ENCODE measurements at places on chromosomes 7 and 10.

GRCh38 chr7:132261327-132262159 is 314.7 kb downstream of the PLXNA4 start:
- no peak overlapping the region for H3K4me3 ChIP-seq
- no peaks in the 10 kb centered on the region for H3K4me1 ChIP-seq
- no peak overlapping the region for H3K27ac ChIP-seq
- no peak for DNase-seq
- H3K27me3 ChIP-seq, result no peaks in the 10 kb centered on the region

DNA sequence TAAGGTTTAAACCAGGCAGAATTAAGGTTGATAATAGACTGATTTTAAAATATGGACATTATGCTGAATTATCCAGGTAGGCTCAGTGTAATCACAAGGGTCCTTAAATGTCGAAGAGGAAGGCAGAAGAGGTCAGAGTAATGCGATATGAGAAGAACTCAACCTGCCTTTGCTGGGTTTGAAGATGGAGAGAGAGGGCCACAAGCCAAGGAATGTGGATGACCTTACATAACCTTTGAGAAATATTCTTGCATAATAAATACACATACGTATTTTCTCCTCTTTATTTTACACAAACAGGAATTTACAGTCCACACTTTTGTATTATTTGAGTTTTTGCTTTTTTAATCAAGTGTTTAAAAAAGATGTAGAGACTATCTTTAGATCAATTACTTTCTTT is 88.5 kb downstream of the ST7 start:
- peaks cover 32% of the 10 kb centered on the region for H3K4me1 ChIP-seq
- peak overlapping the region; percentile 29 for H3K27ac ChIP-seq
- DNase-seq, result no peak
- no peak overlapping the region for H3K4me3 ChIP-seq
- H3K36me3 ChIP-seq, result no peaks in the 10 kb centered on the region

DNA sequence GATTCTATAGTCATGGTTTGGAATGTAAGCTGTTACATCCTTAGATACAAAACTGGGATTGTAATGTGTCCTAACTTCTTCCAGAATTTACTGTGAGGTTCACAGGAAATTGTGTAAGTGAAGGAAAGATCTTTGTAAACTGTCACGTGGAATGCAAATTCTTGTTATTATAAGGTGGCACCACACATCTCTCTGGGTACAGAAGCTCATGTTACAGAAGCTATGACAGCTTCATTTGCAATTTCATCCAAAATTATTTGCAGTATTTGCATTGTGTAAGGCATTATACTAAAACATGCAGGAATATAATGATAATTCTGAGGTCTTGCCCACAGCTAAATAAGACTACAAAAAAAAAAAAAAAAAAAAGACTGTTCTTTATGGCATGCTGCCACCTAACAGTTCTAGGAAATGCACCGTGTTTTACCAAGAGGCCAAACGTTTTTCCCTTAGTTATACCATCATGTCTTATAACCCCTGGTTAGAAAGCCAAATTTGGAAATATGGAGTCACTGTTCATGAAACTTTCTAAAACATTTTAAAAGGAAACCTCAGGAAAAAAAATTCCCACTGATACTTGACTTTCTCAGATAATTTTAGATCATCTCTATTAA is 17.6 kb downstream of the MINDY3 start:
- H3K4me1 ChIP-seq, result peaks cover 11% of the 10 kb centered on the region
- DNase-seq, result peak; percentile 43
- H3K4me3 ChIP-seq, result no peak overlapping the region
- 0 out of 2 replicates have a peak, but pooled peaks cover 4% of the 10 kb centered on the region for H3K36me3 ChIP-seq

DNA sequence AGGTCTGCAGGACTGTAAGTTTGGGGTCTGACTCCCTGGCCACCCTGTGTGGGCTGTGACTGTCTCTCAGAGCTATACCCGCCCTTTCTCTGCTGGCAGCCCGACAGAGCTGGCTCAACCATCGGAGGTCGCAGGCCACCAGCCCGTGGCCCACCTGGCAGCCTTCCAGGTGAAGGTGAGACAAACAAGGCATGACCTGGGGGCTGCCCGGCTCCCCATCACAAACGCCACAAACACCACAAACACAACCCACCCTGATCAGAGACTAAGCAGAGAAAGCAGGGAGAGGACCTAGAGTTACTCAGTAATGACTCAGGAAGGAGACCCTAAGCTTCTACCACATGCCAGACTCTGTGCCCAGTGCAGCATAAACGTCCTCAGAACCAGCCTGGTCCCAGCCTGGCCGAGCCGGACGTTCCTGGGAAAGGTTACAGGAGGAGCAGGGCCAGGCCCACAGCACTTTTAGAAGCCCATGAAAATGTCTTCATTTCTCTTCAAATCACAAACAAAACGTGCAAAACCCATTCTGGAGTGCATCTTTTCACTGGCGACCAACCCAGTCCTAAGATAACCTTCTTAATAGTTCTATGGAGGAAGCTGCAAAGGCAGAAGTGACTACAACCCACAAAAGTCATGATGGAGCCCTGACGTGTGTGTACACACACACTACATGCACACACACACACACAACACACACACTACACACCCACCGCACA is 66.8 kb downstream of the MKI67 start:
- H3K27me3 ChIP-seq, result no peaks in the 10 kb centered on the region
- no peaks in the 10 kb centered on the region for H3K36me3 ChIP-seq
- DNase-seq, result no peak
- no peak overlapping the region for H3K4me3 ChIP-seq
- no peak overlapping the region for H3K27ac ChIP-seq

- DNase-seq, result no peak
- no peak overlapping the region for H3K4me3 ChIP-seq
- no peak overlapping the region for H3K27ac ChIP-seq
- no peaks in the 10 kb centered on the region for H3K27me3 ChIP-seq
These were observed 184.6 kb downstream of the KCNMA1 start for GRCh38 chr10:77452952-77453564.

DNA sequence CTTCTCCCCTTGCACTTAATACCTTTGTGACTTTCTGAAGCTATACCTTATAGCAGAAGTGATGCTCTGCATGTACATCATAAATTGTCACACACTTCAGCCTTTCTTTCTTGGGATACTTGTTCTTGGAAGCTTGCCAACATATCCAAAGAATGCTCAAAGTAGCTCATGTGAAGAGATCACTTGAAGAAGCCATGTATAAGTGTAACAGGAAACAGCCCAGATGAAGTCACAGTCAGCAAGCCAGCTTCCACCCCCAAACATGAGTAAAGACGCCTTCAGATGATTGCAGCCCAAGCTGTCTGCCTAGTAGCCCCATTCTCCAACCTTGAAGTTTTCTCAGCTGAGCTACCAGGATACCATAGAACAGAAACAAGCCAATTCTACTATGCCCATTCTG is 50.9 kb downstream of the DGKB start:
- H3K4me3 ChIP-seq, result no peak overlapping the region
- H3K4me1 ChIP-seq, result no peaks in the 10 kb centered on the region
- peak; percentile 19 for DNase-seq
- no peak overlapping the region for H3K27ac ChIP-seq
- no peaks in the 10 kb centered on the region for H3K36me3 ChIP-seq
- H3K27me3 ChIP-seq, result no peaks in the 10 kb centered on the region

GRCh38 chr10:100041306-100042002 is 31.7 kb upstream of the DNMBP start:
- H3K4me3 ChIP-seq, result no peak overlapping the region
- H3K4me1 ChIP-seq, result peaks cover 26% of the 10 kb centered on the region
- no peak overlapping the region for H3K27ac ChIP-seq
- DNase-seq, result no peak
- H3K27me3 ChIP-seq, result no peaks in the 10 kb centered on the region

- H3K27me3 ChIP-seq, result no peaks in the 10 kb centered on the region
- no peak overlapping the region for H3K4me3 ChIP-seq
- 0 out of 2 replicates have a peak, but pooled peaks cover under 1% of the 10 kb centered on the region for H3K4me1 ChIP-seq
- no peak for DNase-seq
- H3K36me3 ChIP-seq, result peaks cover 27% of the 10 kb centered on the region
These were observed 41.8 kb upstream of the PPIF start for GRCh38 chr10:79305515-79305914.

GRCh38 chr10:59104186-59104585 is 72.3 kb upstream of the PHYHIPL start:
- no peaks in the 10 kb centered on the region for H3K36me3 ChIP-seq
- H3K27ac ChIP-seq, result no peak overlapping the region
- DNase-seq, result no peak
- peaks cover 8% of the 10 kb centered on the region for H3K4me1 ChIP-seq

GRCh38 chr7:131383417-131384285 is 56.0 kb downstream of the MKLN1 start:
- peak; percentile 19 for DNase-seq
- H3K4me3 ChIP-seq, result no peak overlapping the region
- no peak overlapping the region for H3K27ac ChIP-seq
- H3K36me3 ChIP-seq, result 0 out of 2 replicates have a peak, but pooled peaks cover 3% of the 10 kb centered on the region
- no peaks in the 10 kb centered on the region for H3K27me3 ChIP-seq
- peaks cover 35% of the 10 kb centered on the region for H3K4me1 ChIP-seq

DNA sequence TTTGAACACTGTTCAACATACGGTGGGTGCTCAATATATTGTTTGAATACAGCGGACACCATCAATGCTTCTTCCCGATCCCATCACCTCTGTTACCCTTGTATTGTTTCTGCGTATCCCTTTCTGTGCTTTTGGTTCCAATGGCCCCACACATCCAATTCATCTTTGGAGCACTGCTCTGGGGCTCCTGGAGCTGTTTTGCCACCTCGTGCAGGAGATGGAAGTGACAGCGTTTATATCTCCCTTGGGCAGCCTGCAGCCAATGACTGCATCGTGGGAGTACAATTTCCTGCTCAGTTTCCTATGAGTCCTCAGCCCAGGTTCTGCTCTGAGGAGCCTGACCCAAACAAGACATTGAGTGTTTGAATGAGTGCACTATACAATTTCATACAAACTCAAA is 50.2 kb upstream of the PIK3CG start:
- no peak for DNase-seq
- H3K36me3 ChIP-seq, result no peaks in the 10 kb centered on the region
- H3K27me3 ChIP-seq, result no peaks in the 10 kb centered on the region

GRCh38 chr7:82235713-82236112 is 207.9 kb downstream of the CACNA2D1 start:
- no peak overlapping the region for H3K27ac ChIP-seq
- no peaks in the 10 kb centered on the region for H3K36me3 ChIP-seq
- H3K27me3 ChIP-seq, result no peaks in the 10 kb centered on the region
- peak; percentile 53 for DNase-seq

DNA sequence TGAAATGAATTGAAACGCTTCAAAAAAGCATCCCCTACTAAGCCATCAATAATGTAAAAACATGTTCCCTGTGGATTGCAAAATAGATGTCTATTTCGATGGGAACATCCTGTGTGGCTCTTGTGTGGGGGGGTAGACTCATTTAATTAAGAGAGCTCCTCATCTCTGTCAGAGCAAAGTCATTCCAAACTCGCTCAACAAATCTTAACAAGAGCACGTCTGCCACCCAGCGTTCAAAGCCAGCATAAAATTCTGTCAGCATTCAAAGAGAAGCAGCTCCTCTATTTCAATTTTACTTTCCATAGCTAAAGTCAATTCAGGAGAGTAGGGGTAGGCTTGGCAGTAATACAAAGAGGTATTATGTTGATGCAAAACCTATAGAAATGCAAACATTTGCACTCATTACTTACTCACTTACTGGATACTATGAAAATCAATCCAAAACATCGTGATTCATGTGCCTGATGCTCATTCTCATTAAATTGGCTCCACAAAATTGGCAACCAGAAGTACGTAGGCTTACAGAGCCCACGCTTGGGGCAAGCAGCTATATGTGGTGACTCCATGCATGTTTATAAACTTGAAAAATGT is 114.9 kb downstream of the IPMK start:
- peaks cover 16% of the 10 kb centered on the region for H3K4me1 ChIP-seq
- DNase-seq, result peak; percentile 74
- no peaks in the 10 kb centered on the region for H3K36me3 ChIP-seq
- H3K27ac ChIP-seq, result no peak overlapping the region
- H3K4me3 ChIP-seq, result no peak overlapping the region

- peak overlapping the region; percentile 96 for H3K27ac ChIP-seq
- H3K36me3 ChIP-seq, result no peaks in the 10 kb centered on the region
- no peak overlapping the region for H3K4me3 ChIP-seq
- no peaks in the 10 kb centered on the region for H3K27me3 ChIP-seq
These were observed 8.1 kb upstream of the ARHGAP22 start for GRCh38 chr10:48613016-48613415.

DNA sequence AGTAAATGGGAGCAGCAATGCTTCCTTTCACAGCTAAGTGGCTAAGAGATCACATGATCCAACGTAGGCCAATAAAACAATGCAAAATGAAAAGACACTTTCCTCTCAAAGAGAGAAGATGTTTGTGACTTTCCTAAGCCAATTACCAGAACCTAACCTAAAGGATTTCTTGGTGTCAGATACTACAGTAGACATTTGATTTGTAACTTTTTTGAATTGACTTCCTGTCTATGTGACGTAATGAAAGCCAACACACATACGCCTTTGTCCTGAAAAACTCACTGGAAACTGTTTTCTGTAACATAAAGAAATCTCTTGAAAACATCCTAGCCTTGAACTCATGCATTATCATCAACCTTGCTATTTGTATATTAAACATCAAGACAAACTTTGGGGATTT is 417.1 kb downstream of the GPAM start:
- no peaks in the 10 kb centered on the region for H3K4me1 ChIP-seq
- H3K27ac ChIP-seq, result no peak overlapping the region
- no peaks in the 10 kb centered on the region for H3K27me3 ChIP-seq
- no peak for DNase-seq

GRCh38 chr10:95451568-95452524 is 109.3 kb downstream of the SORBS1 start:
- H3K27me3 ChIP-seq, result no peaks in the 10 kb centered on the region
- no peak overlapping the region for H3K4me3 ChIP-seq
- no peak overlapping the region for H3K27ac ChIP-seq
- H3K36me3 ChIP-seq, result no peaks in the 10 kb centered on the region
- H3K4me1 ChIP-seq, result no peaks in the 10 kb centered on the region

DNA sequence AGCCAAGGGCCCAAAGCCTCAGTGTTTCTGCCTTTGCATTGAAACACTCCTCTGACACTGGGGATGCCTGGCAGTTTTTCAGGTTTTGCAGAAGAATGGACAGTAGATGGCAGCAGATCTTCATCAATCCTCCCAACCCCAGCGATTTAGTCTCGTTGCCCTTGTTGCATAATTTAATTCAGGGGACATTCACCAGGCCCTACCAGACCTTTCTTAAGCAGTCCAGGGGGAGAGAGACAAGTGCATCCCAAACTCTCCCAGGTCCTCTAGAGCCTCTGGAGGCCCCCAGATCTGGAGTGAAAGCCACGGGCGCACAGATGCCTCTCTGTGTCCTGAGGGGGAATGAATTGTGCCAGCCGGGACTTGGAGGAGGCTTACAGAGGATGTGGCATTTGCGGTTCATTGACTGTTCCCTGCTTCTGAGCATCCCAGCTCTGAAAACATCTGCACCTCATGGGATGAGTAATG is 29.6 kb downstream of the MINDY4 start:
- no peaks in the 10 kb centered on the region for H3K36me3 ChIP-seq
- peak; percentile 93 for DNase-seq
- H3K4me1 ChIP-seq, result peaks cover 60% of the 10 kb centered on the region
- H3K4me3 ChIP-seq, result 0 out of 2 replicates have a peak overlapping the region, but pooled peaks have one; percentile 29

DNA sequence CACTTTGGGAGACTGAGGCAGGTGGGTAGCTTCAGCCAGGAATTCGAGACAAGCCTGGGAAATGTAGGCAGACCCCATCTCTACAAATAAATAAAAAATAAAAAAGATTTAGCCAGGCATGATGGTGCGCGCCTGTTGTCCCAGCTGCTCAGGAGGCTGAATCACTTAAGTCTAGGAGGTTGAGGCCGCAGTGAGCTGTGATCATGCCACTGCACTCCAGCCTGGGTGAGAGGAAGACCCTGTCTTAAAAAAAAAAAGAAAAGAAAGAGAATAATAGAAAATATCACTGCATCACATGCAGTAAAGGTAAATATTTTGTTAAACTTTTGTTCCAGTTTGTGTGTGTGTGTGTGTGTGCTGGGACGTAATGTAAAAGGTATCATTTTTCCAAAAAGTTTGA is 3.0 kb downstream of the STRIP2 start:
- peaks cover 13% of the 10 kb centered on the region for H3K4me1 ChIP-seq
- DNase-seq, result no peak
- no peak overlapping the region for H3K4me3 ChIP-seq
- H3K27ac ChIP-seq, result no peak overlapping the region

Measured in GM23248 (cell line).